Activated CD8-positive, alpha-beta memory T cell treated with anti-CD3 and anti-CD28 coated beads for 4 hours (primary cell): ENCODE measurements at places on chromosomes 11 and 22.

GRCh38 chr22:41526830-41527799, 17.2 kb downstream of the POLR3H start:
- DNase-seq: peak; percentile 41

DNA sequence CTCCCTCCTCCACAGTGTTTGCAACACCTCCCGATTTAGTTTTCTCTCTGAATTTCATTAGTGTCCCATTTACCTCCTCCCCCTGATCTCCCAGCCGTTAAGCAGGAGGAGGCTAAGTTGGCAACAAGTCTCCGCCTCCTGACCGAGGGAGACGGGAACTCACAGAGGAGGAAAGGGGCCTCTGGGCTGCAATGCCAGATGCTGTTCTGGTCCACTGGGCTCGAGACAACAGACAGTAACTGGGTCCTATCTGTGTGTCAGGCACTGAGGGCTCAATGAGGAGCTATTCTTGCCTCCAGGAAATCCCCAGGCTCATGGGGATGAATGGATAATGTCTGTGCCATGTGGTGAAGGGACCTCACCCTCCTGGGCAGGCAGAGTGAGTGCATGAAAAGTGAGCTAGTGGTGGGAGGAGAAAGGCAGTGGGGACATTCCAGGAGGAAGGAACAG, 228.1 kb downstream of the TENM4 start:
- DNase-seq: no peak

DNA sequence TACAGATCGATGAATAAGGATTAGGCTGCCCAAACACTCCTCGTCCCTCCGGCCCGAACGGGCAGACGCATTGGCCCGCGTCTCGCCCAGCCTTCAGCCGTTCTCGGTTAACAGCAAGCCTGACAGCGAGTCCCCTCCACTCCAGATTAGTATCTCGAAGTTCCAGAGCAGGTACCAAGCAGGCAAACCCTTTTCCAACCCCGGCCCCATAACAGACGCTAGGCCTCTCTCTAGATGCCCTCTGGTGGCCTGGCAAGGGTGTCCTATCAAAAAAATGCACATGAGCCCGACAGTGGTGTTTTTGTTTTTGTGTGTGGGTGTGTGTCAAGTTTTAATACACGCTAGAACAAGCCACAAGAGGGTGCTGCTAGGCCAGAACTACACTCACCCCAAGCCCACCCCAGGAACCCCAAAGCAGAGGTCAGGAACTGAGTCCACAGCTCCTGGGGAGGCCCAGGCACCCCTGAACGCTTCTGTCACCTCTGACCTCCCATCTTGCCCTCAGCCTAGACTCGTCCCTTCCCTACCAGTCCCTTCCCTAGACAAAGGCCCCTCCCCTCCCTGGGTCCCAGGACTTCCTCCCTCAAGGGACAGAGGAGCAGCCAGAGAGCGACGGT, 658 bp upstream of the ARFGAP2 start:
- peak; percentile 33 for DNase-seq

DNA sequence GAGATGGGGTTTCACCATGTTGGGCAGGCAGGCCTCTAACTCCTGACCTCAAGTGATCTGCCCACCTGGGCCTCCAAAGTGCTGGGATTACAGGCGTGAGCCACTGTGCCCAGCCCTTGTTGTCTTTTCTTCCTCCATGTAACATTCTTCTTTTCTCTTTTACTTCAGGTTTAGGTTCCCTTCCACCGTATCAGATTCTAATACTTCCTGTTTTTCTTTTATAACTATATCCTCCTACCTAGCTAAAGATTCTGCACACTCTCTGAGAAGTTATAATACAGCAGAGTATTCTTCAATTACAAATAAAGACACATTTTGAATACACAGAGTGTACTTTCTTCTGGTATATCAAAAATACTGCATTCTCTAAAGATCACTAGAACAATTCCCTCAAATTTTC, 33.2 kb upstream of the GAB2 start:
- DNase-seq: no peak
